Breast epithelium (tissue), 4 donors: ENCODE measurements at places on chromosomes 3 and 15.

GRCh38 chr3:26132942-26133341, 343.1 kb downstream of the OXSM start:
- DNase-seq = no peak

- DNase-seq = no peak
Measured at GRCh38 chr3:184336547-184337398, 627 bp upstream of the FAM131A start.

DNA sequence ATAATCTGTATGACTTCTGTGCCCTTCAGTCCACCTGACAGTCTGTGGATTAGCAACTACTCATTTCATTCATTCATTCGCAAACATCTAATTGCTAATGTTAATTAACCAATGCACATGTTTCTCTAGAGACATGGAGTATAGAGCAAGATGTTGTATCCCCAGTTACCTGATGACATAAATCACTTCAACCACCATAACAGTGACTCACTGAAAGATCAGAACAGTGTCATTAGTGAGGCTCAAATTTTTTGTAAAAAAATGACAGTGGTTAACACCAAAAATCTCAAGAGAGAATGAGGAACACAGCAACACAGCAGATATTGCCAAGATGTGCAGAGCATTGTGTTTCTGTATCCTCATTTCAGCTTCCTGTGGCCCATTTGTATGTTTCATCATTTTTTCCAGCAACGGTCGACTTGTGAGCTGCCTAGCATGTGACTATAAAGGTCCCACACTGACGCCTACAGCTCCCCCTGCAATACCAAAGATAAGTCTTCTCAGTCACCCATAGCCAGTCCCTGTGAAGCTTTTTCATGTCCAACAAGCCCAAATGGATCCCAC, 3.7 kb upstream of the PLD1 start:
- no peak for DNase-seq

GRCh38 chr3:26675336-26675735, 52.8 kb downstream of the LRRC3B start:
- no peak for DNase-seq

DNA sequence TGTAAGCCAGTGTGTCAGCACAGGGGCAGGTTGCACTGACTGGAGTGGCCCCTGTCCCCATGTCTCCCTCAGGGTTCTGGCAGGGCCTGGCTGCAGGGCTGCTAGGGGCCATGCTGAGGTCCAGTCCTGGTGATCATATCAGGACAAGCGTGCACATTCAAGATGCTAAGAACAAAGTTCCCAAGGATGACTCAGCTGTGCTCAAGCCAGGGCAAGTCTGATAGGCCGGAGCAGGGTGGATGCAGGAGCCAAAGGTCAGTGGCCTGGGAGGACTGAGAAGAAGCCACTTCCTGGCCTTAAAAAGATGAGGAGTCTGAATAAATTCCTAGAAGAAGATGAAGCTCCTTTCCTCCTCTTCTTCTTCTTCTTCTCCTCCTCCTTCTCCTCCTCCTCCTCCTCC, 353.2 kb downstream of the AGBL1 start:
- no peak for DNase-seq

DNA sequence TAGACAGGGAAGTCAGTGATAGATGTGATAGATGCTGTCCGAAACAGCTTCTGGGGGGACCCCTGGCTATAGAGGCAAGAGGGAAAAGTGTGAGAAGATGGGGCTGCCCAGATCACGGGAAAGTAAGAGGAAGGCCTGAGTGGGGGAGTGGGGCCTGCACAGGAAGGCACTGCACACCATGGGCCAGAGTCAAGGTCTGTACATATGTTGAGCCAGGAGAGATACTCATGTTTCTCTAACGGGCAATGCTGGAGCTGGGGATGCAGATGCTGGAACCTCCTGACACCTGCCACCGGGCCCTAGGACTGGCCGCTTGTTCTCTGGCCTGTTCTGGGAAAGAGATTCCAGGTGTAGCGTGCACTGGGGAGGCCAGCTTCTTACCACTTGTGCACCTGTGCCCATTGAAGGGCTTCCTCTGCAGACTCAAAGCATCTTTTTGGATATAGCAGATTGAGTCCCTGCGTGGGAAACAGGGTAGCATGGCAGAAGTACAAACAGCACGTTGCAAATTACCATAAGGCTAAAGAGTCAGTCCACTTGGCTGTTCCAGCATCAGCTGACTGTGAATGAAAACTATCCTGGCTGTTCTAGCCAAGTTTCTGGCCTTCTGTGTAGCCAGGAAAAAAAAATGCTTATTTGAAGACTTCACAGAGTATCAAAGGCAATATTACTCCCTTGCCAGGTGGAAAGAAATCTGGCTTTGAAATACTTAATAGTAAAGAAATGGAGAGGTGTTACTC, 77.1 kb upstream of the GSK3B start:
- DNase-seq = no peak

GRCh38 chr3:186825294-186825821, 17.2 kb upstream of the ADIPOQ start:
- no peak for DNase-seq

- no peak for DNase-seq
Measured at GRCh38 chr3:42101481-42101880, 10.3 kb downstream of the TRAK1 start.

GRCh38 chr3:69716119-69716518, 23.1 kb upstream of the MITF start:
- no peak for DNase-seq

DNA sequence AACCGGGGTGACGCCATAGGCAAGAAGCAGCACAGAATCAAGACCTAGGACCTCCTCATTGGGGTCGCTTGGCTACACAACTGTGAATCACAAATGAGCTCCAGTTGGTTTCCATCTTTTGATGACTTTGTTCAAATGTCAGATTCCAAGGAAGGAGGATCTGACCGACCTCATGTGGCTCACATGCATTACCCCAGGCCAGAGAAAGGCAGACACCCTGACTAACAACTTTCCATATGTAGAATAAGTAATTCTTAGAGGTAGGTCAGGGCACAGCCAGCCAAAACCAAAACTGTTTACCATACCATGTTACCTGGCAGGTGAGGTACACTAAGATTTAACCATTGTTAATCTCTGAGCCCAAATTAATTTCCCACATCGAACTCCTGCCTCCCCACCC, 96.5 kb downstream of the CCNL1 start:
- no peak for DNase-seq

GRCh38 chr15:40243126-40243810, 4.4 kb downstream of the PAK6 start:
- DNase-seq = no peak

- DNase-seq = no peak
Measured at GRCh38 chr3:32593903-32594525, 23.4 kb upstream of the DYNC1LI1 start.

DNA sequence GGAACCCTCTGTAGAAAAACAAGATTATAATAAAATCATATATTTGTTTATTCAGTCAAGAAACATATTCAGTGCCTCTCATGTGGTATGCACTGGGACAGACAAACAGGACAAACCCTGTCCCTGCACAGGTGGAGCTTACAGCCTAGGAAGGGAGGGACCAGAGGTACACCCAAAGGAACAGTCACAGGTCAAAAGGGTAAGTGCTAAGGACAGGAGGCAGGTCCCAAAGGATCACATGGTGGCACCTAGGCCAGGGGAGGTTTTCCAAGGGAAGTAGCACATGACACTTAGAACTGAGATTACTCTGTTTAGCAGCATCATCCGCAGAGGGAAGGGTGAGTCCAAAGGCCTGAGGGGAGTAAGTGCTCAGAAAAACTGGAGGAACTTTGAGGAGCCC, 254.4 kb upstream of the ARRDC4 start:
- no peak for DNase-seq

GRCh38 chr15:63507878-63508818, 3.8 kb downstream of the USP3 start:
- DNase-seq = no peak

DNA sequence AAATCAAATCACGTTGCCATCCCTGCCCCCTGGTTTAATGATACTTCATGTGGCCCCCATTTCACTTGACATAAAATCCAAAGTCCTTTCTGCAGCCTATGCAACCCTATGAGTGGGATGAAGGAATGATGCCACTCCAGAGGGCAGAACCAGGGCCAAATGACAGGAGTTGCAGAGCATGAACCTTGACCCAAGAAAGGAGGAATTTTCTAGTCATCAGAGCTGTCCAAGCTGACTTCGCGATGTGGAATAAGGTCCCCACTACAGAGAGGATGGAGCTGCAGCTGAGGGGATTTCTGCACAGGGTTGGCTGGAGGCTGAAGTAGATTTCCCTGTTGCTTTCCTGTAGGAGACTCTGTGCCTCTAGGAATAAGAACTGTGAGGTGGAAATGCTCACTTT, 15.8 kb upstream of the EPHB3 start:
- DNase-seq = no peak

GRCh38 chr15:27490867-27491595, 520.0 kb downstream of the GABRG3 start:
- no peak for DNase-seq

DNA sequence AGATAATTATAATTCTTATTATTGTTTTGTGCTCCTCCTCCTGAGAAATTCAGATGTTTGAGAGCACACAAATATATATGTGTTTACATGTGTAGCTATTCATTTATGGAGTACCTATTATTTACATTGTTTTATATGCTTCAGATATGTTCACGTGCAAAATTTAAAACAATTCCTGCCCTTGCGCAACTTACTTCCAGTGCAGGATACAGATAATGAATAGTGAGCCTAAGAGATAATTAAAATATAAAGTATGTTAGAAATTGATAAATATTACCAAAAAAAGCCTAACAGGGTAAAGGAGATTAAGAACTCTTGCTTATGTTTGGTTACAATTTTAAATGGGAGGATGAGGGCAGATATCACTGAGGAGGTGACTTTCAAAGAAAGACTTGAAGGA, 81.7 kb upstream of the DPH6 start:
- no peak for DNase-seq

DNA sequence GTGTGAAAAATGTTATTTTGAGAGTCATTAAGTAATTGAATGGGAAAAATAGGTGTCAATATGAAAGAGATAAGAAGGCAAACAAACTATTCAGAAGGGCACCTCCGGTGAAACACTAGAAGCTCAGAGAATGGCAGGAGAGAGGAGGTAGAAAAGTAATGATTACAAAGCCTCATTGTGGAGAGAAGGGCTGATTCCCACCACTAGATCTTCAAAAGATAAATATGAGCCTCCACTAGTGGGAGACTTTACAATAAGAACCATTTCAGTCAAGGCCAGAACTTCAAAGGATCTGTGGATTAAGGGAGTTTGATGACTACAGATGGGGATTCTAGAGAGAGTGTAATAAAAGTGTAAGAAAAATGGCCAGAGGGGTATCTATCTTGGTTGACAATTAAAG, 535.6 kb downstream of the NLGN1 start:
- DNase-seq = no peak

GRCh38 chr3:143770391-143770790, 77.9 kb downstream of the SLC9A9 start:
- no peak for DNase-seq
